Peyer's patch (tissue), 4 donors: ENCODE measurements at places on chromosomes 7 and 10. TPM values are rescaled to one million over a fixed set of nuclear protein-coding genes. Genes with fewer than 3 reads are reported as not detected.

The GCK gene
- total RNA-seq: not detected

GRCh38 chr7:148031019-148031418 lies 559.5 kb upstream of the C7orf33 start:
- H3K4me3 ChIP-seq: no peak overlapping the region
- DNase-seq: no peak
- no peaks in the 10 kb centered on the region for H3K36me3 ChIP-seq
- H3K27ac ChIP-seq: no peak overlapping the region
- H3K27me3 ChIP-seq: no peaks in the 10 kb centered on the region

The TAS2R41 gene
- not detected for total RNA-seq

- DNase-seq: peak; percentile 48
- no peaks in the 10 kb centered on the region for H3K27me3 ChIP-seq
- no peaks in the 10 kb centered on the region for H3K4me1 ChIP-seq
- H3K4me3 ChIP-seq: peak overlapping the region; percentile 87
- H3K36me3 ChIP-seq: no peaks in the 10 kb centered on the region
Measured at GRCh38 chr7:100435401-100436304, 644 bp downstream of the PPP1R35 start.

The LIPK gene
- total RNA-seq: not detected

DNA sequence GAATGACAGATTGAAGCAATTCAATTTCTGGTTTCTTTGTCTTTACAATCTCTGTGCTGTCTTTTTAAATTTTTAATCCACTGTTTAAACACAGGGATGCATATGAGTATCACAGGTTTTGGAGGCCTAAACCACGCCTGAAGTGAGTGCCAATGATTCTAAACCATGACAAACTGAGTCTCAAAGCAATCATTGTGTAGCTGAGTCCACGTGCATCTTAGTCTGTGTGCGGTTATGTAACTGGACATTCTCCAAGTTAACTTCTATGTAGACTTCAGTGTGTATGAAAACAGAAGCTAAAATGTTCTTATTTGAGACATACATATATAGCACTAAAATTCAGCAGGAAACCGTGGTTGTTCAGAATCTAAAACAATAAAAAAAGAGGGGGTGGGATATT lies 79.3 kb upstream of the ST8SIA6 start:
- no peaks in the 10 kb centered on the region for H3K36me3 ChIP-seq
- no peak overlapping the region for H3K27ac ChIP-seq
- H3K4me1 ChIP-seq: no peaks in the 10 kb centered on the region
- no peak overlapping the region for H3K4me3 ChIP-seq
- DNase-seq: no peak

The ITPRID1 gene
- 4.0 TPM for total RNA-seq

- H3K27ac ChIP-seq: no peak overlapping the region
- H3K4me3 ChIP-seq: no peak overlapping the region
- H3K4me1 ChIP-seq: peaks cover 14% of the 10 kb centered on the region
- no peaks in the 10 kb centered on the region for H3K27me3 ChIP-seq
- no peaks in the 10 kb centered on the region for H3K36me3 ChIP-seq
Measured at GRCh38 chr7:4779118-4779517, 3.7 kb downstream of the AP5Z1 start.

The PLPP4 gene
- 1.3 TPM for total RNA-seq

DNA sequence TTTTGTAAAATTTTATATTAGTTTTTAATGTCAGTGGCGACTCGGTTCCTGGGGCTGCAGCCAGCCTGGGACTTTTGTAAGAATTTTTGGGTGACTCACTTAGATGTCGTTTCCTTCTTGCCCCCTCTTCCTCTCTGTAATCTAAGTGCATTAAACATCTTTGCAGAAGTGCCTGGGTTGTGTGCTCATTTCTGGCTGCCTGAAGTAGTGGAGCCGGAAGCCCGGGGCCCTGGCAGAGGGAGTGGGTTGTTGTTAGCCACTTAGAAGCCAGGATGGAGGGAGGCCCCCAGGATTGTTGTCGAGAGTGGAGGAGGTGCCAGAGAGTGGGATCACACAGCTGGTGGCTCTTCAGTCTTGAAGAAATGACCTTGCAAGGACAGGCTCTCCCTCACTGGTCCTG lies 11.0 kb upstream of the TRIM8 start:
- peak overlapping the region; percentile 62 for H3K27ac ChIP-seq
- H3K27me3 ChIP-seq: no peaks in the 10 kb centered on the region
- H3K4me3 ChIP-seq: no peak overlapping the region
- no peak for DNase-seq

The STEAP1 gene
- 2.9 TPM for total RNA-seq

GRCh38 chr7:67346126-67346525 lies 349.5 kb downstream of the TYW1 start:
- DNase-seq: no peak
- no peak overlapping the region for H3K4me3 ChIP-seq
- H3K27me3 ChIP-seq: no peaks in the 10 kb centered on the region
- no peaks in the 10 kb centered on the region for H3K4me1 ChIP-seq
- no peak overlapping the region for H3K27ac ChIP-seq
- no peaks in the 10 kb centered on the region for H3K36me3 ChIP-seq

- DNase-seq: no peak
- no peak overlapping the region for H3K27ac ChIP-seq
- no peaks in the 10 kb centered on the region for H3K27me3 ChIP-seq
Measured at GRCh38 chr10:89255793-89256192, 4.2 kb upstream of the LIPA start.

The TMEM243 gene
- total RNA-seq: 88.3 TPM

The KAZALD1 gene
- 41.8 TPM for total RNA-seq

DNA sequence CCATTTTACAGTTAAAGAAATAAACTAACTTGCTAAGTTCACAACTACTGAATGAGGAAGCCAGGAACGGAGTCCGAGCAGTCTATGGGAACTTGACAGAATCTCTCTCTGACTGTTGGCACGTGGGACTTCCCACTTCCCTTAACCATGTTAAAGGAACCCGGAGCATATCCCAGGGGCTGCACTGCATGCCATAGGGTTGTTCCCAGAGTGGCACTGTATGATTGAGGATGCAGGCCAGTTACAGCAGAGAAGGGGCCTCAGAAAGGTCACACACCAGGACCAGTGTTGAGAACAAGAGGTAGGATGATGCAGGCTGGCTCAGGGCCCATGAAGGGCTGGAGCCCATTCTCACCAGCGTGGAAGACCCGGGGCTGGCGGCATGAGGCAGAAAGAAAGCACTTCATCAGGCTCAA lies 201.8 kb downstream of the NSUN6 start:
- no peak overlapping the region for H3K4me3 ChIP-seq
- DNase-seq: no peak
- H3K4me1 ChIP-seq: no peaks in the 10 kb centered on the region
- no peak overlapping the region for H3K27ac ChIP-seq
- H3K27me3 ChIP-seq: no peaks in the 10 kb centered on the region

The ACBD5 gene
- total RNA-seq: 53.9 TPM

DNA sequence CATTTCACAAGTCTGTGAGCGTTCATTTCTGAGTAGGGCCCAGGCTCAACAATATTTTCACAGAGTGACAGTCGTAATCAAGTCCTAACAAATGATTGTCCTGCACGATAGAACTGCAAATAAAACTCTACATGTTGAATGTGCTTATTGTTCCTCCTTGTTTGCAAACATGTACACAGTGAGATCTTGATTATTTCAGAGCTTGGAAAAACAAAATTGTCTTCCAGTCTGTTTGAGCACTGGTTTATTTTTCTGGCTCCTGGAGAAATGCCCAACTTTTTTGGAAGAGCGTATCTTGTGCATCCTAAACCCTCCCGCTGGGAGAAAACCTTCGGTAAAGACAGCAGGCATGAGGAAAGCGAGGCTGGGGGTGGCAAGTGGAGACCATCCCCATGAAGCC lies 91.1 kb downstream of the TEX36 start:
- H3K36me3 ChIP-seq: no peaks in the 10 kb centered on the region
- H3K27me3 ChIP-seq: no peaks in the 10 kb centered on the region
- DNase-seq: no peak
- H3K4me3 ChIP-seq: no peak overlapping the region
- H3K27ac ChIP-seq: no peak overlapping the region

DNA sequence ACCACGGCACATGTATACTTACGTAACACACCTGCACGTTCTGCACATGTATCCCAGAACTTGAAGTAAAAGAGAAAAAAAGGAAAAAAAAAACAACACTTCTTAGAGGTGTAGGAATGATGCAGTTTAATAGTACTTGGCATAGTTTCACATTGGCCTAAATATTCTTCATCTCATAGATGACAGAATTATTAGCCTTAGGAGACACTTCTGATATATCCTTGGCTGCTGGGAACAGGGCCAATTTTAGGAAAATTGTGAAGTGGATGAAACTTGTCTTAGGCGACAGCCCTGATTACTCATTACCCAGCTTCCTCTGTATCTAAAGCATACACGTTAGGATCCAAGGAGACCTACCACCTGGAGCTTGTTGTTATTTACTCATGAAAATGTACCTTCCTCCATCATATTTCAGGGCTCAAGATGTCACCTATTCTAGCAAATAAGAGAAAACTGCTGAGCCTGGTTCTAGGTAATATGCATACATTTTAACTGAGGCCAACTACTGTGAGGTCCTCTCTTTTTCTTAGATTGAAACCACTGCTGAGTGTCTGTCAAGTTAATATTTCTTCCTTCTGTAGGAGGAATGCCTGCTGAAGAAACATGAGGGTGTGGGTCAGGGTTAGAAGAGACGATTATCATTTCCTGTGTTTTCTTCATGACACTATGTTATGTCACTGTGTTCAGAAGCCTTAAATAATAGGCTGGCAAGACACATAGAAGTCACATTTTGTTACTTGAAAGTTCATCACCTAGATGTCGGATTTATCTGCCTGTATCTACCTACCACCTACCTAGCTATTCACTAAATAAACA lies 44.3 kb downstream of the CPED1 start:
- no peak for DNase-seq
- H3K4me3 ChIP-seq: no peak overlapping the region
- H3K36me3 ChIP-seq: no peaks in the 10 kb centered on the region
- H3K4me1 ChIP-seq: no peaks in the 10 kb centered on the region
- no peaks in the 10 kb centered on the region for H3K27me3 ChIP-seq

The STAG3 gene
- total RNA-seq: 2.1 TPM

DNA sequence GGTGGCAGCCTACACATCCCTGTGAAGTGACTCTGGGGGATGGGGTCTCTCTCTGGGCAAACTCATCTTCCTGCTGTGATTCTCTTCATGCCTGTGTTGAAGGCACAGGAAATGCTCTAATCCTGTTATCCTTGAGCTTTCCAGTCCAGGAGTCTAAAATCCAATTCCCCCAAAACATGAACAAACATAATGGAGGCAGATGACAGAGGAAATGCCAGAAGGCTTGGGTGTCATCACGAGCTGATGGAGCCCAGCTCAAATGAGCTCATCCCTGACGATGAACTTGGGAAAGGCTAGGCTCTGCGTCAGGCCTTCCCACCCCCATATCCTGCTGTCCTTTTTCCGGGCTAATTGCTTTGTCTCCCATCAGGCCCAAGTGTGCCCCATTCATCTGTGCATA lies 165.9 kb upstream of the PODXL start:
- H3K27me3 ChIP-seq: no peaks in the 10 kb centered on the region
- H3K4me1 ChIP-seq: no peaks in the 10 kb centered on the region
- no peak for DNase-seq
- no peak overlapping the region for H3K4me3 ChIP-seq
- H3K27ac ChIP-seq: no peak overlapping the region

- H3K27me3 ChIP-seq: no peaks in the 10 kb centered on the region
- H3K4me1 ChIP-seq: no peaks in the 10 kb centered on the region
Measured at GRCh38 chr10:75980419-75981002, 549.1 kb downstream of the LRMDA start.

The SPAG6 gene
- total RNA-seq: not detected

- H3K36me3 ChIP-seq: no peaks in the 10 kb centered on the region
- no peak overlapping the region for H3K27ac ChIP-seq
- no peak overlapping the region for H3K4me3 ChIP-seq
Measured at GRCh38 chr10:69871074-69871473, 69.4 kb downstream of the COL13A1 start.

DNA sequence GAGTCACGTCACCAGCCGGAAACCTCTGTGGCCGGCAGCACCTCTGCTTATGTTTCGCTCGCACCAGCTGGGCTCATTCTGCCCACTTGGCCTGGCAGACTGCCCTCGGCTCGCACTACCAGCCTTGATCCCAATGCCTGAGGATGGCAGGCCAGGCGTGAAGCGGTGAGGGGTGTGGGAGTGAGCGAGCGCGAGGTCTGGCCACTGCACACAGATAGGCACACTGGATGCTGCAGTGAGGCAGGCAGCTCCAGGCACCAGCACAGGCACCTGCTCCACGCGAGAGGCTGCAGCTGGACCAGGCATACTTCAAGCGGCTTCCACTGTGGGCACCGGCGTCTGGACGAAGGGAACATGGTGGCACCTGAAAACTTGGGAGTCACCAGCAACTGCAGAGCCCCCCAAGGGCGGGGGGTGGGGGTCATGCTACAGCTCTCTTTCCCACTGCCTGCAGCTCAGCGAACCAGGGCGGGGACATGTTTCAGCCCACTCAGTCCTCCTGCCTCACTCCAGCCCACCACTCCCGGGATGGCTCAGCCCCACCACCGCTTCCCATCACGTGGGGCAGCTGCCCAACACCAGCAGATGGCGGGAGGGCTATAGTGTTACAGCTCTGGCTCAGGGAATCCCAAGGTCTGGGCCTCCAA lies 5.4 kb upstream of the DMTF1 start:
- no peak overlapping the region for H3K27ac ChIP-seq
- no peaks in the 10 kb centered on the region for H3K4me1 ChIP-seq
- H3K27me3 ChIP-seq: no peaks in the 10 kb centered on the region
- no peak overlapping the region for H3K4me3 ChIP-seq

- no peaks in the 10 kb centered on the region for H3K36me3 ChIP-seq
- no peak for DNase-seq
- H3K27ac ChIP-seq: no peak overlapping the region
Measured at GRCh38 chr10:104617831-104618230, 23.3 kb upstream of the SORCS3 start.

GRCh38 chr10:100360234-100360633 lies 13.2 kb downstream of the SCD start:
- DNase-seq: no peak
- H3K27me3 ChIP-seq: no peaks in the 10 kb centered on the region
- no peak overlapping the region for H3K4me3 ChIP-seq
- no peak overlapping the region for H3K27ac ChIP-seq
- no peaks in the 10 kb centered on the region for H3K36me3 ChIP-seq

DNA sequence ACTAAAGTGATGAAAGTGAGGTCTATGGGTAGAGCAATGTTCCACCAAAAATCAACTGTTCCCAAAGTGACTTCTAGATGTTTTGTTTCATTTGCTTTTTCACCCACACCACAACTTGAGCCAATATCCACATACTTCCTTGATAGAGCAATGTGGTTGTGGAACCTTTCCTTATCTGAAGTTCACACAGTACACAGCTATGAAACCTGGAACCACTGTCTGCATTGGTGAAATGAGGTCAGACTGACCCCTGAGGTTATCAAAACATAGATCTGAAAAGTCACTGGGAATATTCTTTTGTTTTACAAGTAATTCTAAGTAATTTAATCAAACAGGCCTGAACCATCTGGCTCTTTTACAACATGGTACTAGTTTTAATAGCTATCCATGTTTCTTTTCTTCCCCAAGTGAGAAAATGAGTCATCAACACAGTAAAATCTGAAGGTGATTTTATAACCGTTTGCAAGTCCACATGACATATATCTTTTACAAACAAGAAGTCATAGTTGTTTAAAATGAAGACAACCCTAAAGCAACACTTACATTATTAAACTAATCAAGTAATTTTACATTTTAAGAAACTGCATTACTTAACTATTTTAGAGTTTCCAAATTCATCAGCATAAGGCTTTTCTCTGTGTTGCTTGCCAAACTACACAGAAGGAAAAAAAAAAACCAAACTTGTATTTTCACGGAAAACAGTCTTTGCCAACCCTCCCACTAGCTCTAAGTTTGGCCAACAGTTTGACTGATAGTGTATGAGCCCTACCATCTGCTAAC lies 80.3 kb downstream of the LRRC17 start:
- H3K36me3 ChIP-seq: no peaks in the 10 kb centered on the region
- no peak for DNase-seq
- H3K27me3 ChIP-seq: no peaks in the 10 kb centered on the region
